ENCODE measurements at places on chromosomes 12 and 14.
A peak's percentile ranks its signal among the peaks of the same experiment; 100 is the strongest.

- DNase-seq: peak; percentile 88
Observed at GRCh38 chr14:64556526-64556925, 6.8 kb downstream of the PPP1R36 start.

DNA sequence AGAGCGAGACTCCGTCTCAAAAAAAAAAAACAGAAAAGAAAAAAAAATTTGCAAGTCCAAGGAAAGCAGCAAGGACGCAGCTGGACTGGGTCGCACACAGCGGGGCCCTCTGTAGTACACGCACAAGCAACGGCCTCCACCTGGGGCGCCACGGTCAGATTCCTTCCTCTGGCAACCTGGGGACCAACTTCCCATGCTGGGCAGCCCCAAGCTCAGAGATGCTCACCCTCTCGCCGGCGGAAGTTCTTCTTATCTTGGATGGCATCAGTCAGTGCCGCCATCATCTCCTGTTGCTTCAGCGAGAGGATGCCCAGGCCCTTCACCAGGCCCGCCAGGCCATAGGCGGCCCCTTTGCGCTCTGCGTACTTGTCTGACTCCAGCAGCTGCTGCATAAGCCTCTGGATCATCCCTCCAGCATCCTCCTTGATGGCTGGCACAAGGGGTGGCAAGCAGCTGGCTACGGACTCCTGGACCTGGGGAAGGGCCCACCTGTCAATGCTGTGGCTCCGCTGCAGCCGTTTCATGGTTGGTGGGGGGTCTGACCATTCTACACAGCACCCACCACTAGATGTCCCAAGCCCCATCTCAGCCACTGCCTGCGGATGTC, 34.5 kb upstream of the RAB35 start:
- no peak for DNase-seq

DNA sequence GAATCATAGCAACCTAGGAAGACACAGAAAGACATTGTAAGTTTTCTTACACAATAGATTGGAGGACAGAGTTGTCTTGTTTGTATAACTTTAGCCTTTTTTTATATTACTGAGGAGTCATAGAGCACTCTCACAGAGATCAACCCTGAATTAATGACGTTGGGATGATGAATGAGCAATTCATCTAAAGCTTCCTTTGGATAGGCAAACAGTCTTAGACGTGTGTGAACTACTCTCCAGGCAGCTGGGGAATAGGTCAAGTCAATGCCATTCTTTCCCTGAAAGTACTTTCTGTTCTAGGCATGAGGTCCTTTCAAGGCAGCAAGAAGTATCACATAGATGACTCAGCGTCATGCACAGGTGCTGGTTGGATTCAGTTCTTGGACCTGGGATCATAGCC, 369.1 kb upstream of the NOVA1 start:
- DNase-seq: peak; percentile 21

DNA sequence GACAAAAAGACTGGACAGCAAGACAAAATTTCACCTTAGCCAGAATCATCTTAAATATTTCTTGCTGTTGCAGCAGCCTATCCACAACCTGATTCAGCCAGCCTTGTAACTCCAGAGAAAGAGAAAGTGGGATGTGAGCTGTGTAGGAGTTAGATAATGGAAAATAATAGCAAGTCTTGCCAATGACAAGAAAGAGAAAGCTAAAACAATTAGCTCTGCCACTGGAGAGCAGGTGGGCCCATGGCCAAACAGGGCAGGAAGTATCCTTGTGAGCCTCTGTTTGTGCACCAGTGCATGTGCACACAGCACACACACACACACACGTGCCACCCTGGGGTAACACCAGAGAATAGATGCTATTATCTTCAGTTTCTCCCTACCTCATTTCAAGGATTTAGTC, 106.0 kb upstream of the CCDC196 start:
- DNase-seq: no peak

- DNase-seq: peak; percentile 38
Observed at GRCh38 chr14:36647824-36648753, 13.6 kb upstream of the PAX9 start.

- DNase-seq: no peak
Observed at GRCh38 chr12:21379218-21379617, 6.5 kb downstream of the IAPP start.

DNA sequence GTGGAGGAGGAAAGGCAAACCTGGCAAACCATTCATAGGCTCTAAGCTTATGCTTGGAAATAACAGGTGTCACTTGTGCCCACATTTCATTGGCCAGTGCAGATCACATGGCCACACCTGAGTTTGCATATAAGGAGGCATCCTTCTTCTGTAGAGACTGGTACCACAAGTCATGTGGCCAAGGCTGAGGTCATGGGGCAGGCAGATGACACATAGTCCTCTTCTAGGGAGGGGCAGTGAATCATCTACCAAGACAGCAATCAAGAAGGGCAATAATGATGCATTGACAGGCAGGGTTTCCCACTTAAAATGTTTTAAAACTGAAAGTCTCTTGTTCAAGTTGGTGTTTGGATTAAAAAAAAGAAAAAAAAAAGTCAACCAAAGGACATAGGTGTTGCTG, 77.3 kb downstream of the DAAM1 start:
- no peak for DNase-seq

DNA sequence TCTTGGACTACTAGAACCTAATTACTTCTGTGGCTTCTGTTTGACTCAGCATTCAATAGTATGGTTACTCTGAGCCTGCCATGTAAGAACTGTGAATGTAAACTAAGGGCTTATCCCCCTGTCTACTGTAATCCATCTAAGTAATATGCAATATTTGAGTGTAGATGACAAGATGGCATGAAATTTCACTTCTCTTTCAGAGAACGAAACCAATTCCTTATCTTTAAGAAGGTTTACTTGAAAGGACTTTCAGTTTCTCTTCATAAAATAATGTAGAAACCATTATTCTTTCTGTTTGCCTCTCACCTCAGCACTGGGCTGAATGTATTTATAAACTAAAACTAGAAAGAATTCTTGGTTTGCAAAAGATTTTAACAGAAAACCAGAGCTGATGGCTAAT, 60.4 kb upstream of the ARID2 start:
- peak; percentile 78 for DNase-seq

DNA sequence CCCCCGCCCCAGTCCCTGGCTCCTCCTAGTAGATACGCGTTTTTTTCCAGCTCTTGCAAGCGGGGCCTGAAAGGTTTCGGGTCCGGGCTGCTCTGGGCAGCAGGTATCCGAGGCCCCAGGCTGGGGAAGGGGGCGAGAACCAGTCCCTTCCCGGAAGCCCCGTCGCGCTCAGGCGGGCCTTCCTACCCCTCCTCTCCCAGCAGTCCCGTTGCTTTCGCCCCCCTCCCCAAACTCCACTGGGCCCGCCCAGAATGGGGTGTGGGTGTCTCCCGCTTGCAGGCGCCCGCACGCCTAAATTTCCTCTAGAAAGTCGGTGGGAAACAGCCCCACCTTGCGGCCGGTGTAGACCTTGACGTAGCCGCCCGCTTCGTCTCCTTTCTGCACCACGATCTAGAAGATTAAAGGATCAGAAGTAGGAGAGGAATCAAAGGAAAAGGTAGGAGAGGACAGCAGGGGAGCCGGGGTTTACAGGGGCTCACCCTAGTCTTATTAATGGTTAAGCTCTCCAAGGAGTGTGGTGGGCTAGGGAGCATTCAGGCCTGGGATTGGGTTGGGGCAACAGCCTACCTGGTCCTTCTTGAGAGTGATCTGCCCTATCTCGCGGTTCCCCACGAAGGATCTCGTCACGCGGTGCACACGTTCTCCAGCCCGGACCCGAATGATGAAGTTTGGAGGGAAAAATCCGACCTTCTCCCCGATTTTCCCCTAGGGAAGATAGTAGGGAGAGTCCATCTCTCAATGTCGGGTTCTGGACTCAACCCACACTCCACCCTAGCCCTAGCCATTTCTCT, 7.3 kb downstream of the STAC3 start:
- DNase-seq: peak; percentile 49

DNA sequence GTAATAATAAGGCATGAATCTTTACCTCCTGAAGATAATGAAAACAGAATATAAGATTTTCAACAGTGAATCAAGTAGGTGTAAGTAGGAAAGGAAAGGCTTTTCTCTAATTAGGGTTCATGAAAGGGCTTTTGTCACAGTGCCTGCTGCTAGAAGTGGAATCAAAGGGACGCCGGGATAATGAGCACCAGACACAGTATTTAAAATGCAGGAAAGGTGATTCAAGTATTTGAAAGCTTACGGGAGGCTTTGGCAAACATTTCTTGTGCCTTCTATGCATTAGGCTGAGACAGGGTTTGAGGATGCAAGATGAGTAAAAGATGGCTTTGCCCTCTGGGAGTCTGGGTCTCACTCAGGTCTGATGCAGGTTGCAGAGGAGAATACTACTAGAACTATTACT, 70.5 kb upstream of the ANO4 start:
- no peak for DNase-seq

DNA sequence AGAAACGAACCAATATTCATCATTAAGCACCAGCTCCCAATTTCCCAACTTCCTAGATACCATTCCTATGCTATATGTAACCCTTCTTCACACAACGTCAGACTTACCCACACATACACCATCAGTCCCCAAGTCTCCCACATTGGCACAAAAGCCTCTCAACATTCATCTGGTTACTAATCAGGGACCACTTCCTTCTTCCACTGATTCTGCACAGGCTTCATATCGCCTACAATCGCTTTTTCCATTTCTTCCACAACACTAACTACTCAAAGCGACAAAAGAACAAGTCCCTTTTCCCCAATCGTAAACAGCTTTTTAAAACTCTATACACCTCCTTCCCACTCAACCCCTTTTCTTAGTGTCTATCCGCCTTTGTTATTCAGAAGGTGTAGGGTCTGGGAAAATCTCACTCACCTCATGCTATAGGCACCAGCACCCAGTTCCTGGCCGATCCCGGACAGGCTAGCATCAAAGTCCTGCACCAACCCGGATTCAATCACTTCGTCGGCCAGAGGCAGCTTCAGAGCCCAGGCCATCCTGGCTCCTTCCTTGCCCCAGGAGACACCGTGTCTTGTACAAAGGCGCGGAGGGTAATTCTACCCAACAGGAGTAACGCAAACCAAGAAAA, 936 bp downstream of the TFCP2 start:
- DNase-seq: peak; percentile 42

DNA sequence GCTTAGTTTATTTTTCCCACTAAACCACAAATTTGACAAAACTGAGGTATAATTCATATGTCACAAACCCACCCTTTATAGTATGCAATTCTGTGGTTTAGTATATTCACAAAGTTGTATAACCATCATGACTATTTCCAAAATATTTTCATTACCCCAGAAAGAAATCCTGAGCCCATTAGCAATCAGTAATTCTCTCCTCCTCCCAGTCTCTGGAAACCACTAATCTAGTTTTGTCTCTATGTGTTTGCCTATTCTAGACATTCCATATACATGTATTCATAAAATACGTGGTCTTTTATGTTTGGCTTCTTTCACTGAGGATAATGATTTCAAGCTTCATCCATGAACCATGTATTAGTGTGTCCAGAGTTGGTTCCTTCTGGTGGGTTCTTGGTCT, 267.6 kb downstream of the AEBP2 start:
- no peak for DNase-seq

GRCh38 chr12:68631227-68631626, 20.5 kb downstream of the RAP1B start:
- no peak for DNase-seq

- no peak for DNase-seq
Observed at GRCh38 chr14:104321088-104321801, 182.9 kb downstream of the KIF26A start.

GRCh38 chr12:116406529-116406928, 129.0 kb upstream of the MED13L start:
- DNase-seq: peak; percentile 81

GRCh38 chr14:82045339-82045738, 511.7 kb upstream of the SEL1L start:
- no peak for DNase-seq

DNA sequence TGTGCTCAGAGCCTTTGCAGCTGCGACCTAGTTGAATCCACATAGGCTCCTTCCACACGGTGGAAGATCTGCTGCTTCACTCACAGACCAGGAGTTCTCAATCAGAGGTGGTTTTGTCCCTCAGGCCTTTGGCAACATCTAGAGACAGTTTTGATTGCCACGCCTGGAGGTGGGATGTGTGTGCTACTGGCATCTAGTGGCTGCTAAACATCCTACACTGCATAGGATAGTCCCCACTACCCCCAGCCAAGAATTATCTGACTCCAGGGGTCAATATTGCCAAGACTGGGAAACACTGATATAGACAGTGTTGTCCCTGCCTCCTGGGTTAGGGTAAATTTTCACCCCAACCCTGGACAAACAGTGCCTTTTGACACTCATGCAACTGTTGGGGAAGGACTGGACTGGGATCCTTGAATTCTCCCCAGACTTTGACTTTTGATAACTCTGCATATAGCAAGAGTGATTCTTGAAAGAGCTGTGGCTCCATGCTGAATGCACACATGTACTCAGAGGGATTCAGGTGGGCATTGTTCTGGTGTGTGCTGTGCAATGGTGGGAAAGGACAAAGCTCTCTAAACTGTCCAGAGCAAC, 39.8 kb downstream of the BAZ2A start:
- peak; percentile 49 for DNase-seq

DNA sequence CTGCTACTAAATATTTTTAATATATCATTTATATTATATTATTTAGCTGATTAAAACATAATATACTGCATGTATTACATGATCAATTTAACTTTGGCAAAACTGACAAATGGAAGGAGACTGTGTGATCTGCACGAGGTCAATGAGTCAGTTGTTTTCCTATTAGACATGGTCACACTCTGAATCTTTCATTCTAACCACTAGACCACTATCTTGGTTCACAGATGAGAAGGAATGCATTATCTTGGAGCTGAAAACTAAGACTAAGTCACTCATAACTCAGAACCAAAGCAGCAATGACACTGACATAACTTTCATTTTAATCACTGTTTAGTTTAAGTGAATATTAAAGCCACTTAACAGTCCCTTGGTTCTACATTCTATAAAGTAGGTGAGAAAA, 37.4 kb downstream of the GNPTAB start:
- peak; percentile 92 for DNase-seq

DNA sequence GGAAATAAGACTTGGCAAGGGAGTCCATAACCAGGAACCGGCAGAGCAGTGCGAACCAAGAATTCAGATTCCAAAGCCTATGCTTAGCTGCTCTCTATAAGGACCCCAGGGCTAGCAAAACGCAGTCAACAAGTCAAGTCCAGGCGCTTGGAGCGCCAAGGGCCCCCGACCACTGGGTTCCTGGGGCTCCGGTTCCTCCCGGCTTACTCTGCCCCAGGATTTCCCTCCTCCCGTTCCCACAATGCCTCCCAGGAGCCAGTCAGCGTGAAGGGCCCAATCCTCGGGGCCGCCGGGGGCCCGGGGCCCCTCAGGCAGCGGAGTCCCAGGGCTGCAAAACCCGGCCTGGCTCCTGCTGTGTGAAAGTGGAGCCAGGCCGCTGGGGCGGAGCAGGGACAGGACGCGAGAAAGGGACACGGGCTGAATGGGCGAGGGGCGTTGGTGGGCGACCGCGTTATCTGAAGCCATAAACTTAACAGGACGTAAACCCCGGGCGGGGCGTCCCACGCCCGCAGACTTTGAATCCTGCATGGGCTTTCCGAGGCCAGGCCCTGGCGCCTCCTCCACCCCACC, 1.5 kb downstream of the KRT8 start:
- peak; percentile 88 for DNase-seq
